ENCODE measurements at places on chromosomes 5 and 9.

GRCh38 chr9:69213647-69214046 lies 39.6 kb downstream of the TJP2 start:
- DNase-seq: no peak

- DNase-seq: no peak
Observed at GRCh38 chr5:80987078-80987766, 27.1 kb downstream of the RASGRF2 start.

DNA sequence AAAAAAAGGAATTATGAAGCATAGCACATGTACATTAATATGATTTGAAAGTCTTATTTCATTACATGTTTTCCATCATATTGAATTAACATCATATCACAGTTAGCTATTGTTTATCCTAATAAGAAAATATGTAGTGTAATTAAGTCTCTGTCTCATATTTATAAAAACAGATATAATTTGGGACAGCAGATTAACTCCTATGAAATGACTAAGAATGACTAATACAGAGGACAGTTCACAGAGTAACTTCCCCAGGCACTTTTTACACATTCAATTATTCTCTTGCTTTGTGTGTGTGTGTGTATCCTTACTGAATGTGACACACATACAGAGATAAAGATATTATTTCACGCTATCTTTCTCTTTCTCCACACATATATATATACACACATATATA lies 2400.9 kb upstream of the C9orf72 start:
- DNase-seq: no peak

GRCh38 chr5:59767681-59768151 lies 125.8 kb downstream of the PDE4D start:
- DNase-seq: no peak

DNA sequence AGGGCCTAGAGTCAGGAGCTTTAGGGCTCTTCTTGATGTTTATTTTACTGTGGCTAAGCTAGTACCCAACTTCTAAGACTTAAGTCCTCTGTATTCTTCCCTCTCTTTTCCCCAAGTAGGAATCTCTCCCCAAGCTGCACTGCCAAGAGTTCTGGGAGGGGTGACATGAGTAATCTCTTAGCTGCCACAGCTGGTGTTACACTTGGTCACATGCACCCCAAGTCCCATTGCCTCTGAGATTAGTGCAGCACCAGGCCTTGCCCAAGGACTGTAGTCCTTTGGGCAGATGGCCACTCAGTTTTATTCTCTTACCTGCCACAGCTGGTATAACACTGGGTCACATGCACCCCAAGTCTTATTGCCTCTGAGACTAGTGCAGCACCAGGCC lies 114.7 kb upstream of the RIOK2 start:
- DNase-seq: no peak

- DNase-seq: no peak
Observed at GRCh38 chr9:37371565-37372464, 50.7 kb upstream of the GRHPR start.

- DNase-seq: no peak
Observed at GRCh38 chr5:101112645-101113044, 209.6 kb upstream of the ST8SIA4 start.

DNA sequence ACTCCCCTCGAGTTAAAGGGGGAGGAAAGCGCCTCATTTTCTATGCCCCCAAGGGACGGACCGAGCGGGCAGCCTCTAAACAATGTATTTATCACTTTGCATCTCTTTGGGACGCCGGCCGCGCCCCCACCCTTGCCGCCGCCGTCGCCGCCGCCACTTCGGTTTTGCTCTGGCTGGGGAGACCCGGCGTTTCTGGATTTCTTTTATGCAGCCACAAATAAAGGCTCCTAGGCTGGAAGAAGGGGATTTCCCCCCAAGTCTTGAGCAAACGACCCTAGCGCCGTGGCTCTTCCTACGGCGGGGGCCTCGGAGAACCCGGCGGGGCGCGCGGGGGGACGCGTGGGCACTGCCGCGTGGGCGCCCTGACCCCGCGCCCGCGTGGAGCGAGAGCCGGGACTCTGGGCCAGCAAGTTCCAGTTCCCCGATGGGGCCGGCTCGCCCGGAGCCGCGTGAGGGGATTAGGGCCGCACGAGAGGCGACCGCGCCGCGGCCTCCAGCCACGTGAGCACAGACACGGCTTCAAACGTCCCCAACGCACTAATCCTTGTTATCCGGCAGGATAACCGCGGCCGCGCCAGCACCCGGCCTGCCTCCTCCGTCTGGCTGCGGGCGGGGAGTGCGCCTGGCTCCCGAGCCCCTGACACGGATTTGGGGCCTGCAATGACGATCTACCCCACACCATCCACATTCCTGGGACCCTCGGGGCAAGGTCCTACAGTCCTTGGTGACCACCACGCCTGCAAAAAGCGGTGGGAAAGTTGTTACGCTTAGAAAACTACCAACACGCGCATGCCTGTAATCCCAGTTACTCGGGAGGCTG lies 7.9 kb upstream of the NEUROG1 start:
- no peak for DNase-seq

- DNase-seq: no peak
Observed at GRCh38 chr5:171721464-171721863, 64.2 kb upstream of the SMIM23 start.

- DNase-seq: no peak
Observed at GRCh38 chr5:131193106-131193505, 22.4 kb downstream of the LYRM7 start.

GRCh38 chr9:133463234-133463863 lies 3.6 kb downstream of the CACFD1 start:
- DNase-seq: no peak

DNA sequence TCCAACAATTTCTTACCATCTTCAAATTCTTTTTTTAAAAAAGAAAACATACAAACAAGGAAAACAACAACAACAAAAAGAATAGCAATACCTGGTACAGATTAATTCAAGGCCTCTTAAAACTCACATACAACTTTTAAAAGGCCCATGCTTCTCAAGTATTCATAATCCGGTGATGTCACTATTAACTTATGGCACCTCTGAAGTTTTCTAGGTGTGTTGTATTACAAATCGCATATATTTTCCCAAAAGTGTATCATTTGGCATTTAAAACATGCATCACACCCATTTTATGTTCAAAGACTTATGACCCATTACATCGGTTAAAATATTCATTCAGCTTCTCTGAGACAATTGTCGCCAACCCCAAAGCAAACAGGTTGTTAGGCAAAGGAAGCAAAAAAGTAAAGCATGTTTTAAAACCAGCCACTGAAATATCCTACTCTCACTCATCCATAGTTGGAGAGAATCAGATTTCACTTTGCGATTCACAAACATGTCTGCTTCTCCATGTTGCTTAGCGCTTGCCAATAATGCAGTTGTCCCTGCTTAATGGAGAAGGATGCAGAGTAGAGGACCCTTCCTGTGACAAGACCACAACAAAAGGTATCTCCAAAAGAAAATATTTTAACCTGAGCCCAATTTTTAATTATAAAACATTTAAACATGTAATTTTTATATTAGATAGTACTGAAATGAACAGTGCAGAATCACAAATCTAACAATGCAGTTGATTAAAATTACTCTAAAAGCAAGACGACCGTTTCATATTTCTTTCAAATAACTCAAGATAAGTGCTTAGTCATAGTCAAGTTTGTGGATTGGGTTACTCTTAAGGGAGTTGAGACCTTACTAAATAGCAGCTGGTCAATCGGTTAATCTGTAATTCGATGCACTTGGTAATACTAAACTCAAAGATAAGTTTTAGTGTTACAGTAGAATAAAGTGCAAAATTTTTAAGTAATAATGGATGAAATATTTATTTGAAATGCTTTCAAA lies 1.6 kb downstream of the SKP1 start:
- DNase-seq: no peak

- DNase-seq: no peak
Observed at GRCh38 chr5:54463713-54464112, 8.2 kb downstream of the HSPB3 start.

DNA sequence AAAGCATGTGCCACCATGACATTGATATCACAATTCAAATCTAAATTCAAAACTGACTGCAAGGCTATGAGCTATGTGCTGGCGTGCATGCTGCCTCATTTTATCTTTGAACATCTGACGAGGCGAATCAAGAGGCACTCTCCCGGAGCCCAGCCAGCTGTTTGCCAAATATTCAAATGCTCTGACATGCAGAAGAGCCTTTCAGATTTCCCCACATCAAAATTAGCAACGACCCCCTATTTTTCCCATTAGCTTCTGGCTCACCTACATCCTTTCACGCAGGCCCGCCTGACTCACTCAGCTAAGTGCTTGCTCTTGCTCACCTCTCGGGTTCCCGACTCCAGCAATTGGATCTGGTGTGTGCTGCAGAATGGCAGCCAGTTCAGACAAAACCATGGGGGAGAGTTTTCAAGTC lies 159.0 kb downstream of the NR2F1-AS1 start:
- no peak for DNase-seq

- no peak for DNase-seq
Observed at GRCh38 chr5:38825494-38825893, 20.3 kb upstream of the OSMR start.

DNA sequence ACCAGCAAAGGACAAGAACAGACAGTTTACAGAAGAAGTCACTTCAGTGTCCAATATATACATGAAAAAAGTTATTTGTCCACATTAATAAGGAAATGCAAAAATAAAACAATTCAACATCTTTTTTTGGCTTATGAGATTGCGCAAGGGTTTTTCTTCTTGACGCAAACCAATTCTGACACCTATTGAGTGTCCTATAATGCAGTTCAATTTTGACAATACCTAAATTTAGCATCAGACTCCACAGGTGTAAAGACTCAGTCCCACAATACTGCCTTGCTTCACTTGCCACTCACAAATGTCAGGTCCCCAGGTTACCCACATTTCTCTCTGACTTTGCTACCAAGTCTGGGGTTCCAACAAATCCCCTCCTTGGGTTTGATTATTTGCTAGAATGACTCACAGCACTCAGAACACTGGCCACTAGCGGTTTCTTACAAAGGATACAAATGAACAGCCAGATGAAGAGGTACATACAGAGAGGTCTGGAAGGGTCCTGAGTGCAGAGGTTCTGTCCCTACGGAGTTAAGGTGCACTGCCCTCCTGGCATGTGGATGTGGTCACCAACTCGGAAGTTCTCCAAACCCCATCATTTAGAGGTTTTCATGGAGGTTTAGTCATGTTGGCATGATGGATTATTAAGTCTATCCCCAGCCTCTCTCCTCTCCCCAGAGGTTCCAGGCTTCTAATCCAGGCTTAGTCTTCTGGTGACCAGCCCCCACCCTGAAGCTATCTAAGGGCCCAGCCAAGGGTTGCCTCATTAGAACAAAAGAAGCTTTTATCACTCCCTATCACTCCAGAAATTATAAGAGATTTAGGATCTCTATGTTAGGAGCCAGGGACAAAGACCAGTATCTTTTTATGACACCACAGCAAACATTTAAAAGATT lies 27.0 kb upstream of the SLC22A5 start:
- DNase-seq: no peak

GRCh38 chr5:131525805-131526204 lies 109.2 kb downstream of the RAPGEF6 start:
- no peak for DNase-seq

DNA sequence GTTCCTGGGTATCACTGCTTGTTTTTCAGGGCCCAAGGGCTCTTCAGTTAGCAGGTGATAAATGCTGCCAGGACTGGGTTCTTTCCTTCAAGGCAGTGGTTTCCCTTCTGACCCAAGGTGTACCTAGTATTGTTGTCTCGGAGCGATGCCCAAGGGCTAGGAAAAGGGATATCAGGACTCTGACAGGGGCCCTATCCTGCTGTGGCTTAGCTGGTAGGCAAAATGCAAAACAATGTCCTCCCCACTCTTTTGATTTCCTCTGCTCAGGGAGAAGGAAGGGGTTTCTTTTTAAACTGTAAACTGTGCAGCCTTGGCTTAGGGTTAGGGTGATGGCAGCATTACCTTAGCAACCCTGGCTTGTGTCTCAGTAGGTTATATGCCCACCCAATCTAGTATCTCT lies 508.8 kb upstream of the CTNND2 start:
- no peak for DNase-seq

- no peak for DNase-seq
Observed at GRCh38 chr5:180990086-180990881, 1.6 kb downstream of the BTNL3 start.

GRCh38 chr5:148687427-148687826 lies 33.1 kb upstream of the HTR4 start:
- DNase-seq: no peak

DNA sequence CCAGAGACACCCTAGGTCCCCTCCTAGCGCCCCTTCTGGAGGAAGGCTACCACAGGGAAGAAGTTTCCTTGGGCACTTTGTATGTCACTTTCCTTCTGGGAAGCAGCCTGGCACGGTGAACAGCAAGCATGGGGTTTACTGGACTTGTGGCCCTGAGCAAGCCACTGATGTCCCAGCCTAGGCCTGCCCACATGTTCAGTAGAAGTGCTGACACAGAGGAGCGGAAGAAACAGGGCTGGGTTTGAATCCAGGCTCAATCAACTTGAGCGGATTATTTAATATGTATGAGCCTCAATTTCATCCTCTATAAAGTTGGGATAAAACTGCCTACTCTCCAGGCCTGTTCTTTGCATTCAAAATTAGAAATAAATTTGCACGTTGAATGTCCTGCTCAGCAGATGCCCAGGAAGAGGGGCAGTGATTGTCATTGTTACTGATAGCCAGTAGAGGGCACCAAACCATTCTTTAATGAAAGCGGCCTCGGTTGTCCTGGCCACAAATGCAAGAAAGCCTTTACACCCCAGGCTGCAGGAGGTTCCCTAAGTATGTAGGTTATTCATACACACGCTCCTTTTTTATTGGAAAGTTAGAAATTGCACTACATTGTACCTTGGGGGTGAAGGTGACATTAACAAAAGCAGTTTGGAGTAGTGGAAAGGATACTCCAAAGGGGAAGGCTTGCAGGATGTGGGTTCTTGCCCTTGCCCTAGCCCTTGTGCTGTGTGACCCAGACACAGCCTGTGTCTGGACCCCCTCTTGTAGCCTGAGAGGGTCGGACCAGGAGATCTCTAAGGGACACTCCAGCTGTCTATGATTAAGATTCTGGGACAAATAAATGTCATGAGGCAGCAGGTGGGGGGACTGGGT lies 13.4 kb upstream of the XPA start:
- DNase-seq: peak; percentile 37

DNA sequence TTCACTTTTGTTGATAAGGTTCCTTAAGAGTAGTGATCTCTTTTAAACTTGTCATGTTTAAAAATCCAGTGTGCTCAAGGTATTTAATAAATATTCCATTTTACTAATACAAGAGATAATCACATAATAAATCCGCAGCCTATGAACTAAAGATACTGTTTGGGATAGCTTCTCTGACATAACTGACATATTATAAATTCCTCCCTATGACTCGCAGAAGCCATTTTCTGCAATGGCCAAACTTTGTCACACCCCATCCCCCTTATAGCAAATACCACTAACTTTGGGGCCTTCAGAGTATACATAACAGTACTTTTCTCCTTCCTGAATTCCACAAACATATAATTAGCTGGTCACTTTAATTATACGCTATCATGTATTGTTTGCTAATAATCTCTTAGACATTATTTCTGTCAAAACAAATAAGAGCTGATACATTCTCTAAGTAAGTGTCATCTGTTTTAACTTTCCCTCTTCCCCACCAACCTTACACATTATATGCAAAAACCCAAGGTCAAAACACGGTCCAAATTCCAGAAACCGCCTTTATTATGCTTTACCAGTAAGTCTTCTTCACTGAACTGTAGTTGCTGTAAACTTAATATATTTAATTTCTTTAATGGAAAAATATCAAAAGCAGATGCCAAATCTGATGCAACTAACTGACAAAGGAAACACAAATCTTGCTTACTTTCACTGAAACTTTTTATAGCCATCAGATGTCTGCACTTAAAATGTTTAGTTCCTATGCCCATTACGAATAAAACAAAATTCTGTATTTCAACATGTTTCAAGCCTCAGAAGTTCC lies 971 bp downstream of the TMEM267 start:
- no peak for DNase-seq

- no peak for DNase-seq
Observed at GRCh38 chr9:133105461-133105770, 15.6 kb downstream of the RALGDS start.

GRCh38 chr5:143134900-143135299 lies 268.6 kb downstream of the NR3C1 start:
- DNase-seq: no peak
